Anterior cingulate cortex (tissue), 58 donors: ENCODE measurements at places on chromosomes 7 and 10.
A peak's percentile ranks its signal among the peaks of the same experiment; 100 is the strongest.

DNA sequence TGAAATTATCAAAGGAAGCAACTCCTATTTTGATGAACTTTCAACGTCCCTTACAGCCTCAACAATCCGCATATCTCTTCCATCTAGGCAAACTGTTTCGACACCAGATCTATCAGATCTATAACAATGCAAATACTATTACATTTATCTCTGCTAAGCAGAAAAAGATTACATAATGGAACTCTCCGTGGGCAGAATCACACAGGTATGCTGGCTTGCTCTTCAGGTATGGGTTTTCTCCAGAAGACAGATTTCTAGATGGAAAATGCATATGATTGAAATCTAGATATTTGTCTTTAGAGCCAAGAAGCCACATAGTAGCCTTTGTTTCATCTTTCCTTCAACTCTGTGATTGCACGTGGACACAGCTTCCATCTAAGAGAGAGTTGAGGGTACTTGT, 38.6 kb downstream of the ADAM12 start:
- no peak for DNase-seq

GRCh38 chr7:84999450-84999849, 187.4 kb downstream of the SEMA3D start:
- no peak for DNase-seq

- no peak for DNase-seq
Observed at GRCh38 chr7:31981874-31982390, 88.3 kb downstream of the PDE1C start.

GRCh38 chr10:52454491-52454890, 140.4 kb downstream of the DKK1 start:
- no peak for DNase-seq

GRCh38 chr7:38927751-38928150, 18.8 kb upstream of the VPS41 start:
- DNase-seq, result no peak

- DNase-seq, result no peak
Observed at GRCh38 chr7:105086850-105087249, 72.8 kb downstream of the KMT2E start.

GRCh38 chr7:7210475-7211237, 28.3 kb downstream of the C1GALT1 start:
- DNase-seq, result no peak

- DNase-seq, result peak; percentile 92
Observed at GRCh38 chr7:20329389-20330238, 1.1 kb upstream of the ITGB8 start.

DNA sequence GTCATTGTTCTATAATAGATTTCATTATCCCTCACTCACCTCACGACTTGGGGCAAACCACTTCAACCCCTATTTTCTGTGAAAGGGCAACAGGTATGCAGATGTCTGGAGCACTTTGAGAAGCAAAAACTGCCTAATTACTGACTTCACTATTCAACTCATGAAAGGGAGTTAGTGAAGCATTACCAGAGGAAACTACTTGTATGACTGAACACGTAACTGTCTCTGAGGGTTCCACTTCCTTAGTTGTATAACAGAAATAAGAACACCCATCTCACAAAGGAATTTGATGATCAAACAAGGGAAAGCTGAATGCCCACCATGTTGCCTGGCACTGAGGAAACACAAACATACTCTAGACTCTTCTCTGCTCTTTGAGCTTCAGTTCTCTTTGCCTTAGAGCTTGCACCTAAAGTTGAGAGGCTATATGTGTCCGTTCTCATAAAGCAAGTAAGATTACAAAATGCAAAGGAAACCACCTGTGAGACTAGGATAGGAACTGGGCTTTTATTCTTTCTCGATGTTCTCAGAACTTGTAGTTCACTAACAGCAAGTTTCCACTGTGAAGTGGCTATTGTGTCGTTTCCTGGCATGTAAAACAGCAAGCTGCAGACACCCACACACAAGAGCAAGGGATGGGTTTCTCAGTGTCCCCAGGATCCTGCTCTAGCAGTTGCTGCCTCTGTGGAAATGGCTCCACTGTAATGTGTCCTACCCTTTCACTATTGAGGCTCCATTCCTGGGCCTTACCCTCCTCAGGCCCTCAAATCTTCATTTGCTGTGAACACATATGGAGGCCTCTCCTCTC, 2.6 kb downstream of the TMEM243 start:
- no peak for DNase-seq

DNA sequence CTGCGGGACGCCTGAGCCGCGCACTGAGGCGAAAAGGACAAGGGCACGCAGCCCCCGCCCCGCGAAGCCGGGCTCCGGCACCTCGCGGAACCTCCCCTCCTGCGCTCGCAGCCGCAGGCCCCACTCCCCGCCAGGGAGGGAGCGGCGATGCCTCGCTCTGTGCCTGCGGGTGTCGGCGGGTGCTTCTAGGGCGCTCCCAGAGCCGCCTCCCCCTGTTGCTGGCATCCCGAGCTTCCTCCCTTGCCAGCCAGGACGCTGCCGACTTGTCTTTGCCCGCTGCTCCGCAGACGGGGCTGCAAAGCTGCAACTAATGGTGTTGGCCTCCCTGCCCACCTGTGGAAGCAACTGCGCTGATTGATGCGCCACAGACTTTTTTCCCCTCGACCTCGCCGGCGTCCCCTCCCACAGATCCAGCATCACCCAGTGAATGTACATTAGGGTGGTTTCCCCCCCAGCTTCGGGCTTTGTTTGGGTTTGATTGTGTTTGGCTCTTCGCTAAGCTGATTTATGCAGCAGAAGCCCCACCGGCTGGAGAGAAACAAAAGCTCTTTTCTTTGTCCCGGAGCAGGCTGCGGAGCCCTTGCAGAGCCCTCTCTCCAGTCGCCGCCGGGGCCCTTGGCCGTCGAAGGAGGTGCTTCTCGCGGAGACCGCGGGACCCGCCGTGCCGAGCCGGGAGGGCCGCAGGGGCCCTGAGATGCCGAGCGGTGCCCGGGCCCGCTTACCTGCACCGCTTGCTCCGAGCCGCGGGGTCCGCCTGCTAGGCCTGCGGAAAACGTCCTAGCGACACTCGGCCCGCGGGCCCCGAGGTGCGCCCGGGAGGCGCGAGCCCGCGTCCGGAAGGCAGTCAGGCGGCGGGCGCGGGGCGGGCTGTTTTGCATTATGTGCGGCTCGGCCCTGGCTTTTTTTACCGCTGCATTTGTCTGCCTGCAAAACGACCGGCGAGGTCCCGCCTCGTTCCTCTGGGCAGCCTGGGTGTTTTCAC, 519 bp downstream of the ITGB8 start:
- peak; percentile 58 for DNase-seq

GRCh38 chr7:106057962-106058927, 53.9 kb downstream of the SYPL1 start:
- DNase-seq, result peak; percentile 72

GRCh38 chr7:136938476-136938875, 70.0 kb downstream of the CHRM2 start:
- DNase-seq, result no peak

- no peak for DNase-seq
Observed at GRCh38 chr10:109765838-109766237, 157.5 kb downstream of the XPNPEP1 start.

DNA sequence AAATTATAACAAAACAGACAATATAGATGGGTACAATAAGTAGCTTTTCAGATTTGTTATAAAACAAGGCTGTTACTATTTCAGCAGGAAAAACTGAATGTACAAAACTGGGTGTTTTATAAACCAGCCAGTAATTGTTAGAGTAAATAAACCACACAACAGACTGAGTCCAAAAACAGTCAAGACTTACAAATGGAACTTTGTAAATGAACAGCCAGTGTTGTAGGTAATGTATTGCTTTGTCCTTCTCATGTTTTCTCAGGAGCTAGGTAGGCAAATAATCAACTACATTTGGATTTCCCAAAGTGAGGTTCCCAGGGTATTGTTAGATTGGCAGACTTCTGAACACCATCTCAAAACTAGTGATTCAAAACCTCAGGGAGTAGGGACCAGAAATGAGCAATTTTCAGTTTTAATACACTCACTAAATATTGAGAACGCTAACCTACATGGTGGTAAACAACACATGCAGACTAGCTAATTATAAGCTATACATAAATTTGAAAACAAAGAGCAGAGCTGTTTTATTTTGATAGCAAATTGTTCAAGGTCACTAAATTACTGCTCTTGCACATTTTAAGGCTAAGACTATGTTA, 36.2 kb downstream of the HERPUD2 start:
- DNase-seq, result no peak

DNA sequence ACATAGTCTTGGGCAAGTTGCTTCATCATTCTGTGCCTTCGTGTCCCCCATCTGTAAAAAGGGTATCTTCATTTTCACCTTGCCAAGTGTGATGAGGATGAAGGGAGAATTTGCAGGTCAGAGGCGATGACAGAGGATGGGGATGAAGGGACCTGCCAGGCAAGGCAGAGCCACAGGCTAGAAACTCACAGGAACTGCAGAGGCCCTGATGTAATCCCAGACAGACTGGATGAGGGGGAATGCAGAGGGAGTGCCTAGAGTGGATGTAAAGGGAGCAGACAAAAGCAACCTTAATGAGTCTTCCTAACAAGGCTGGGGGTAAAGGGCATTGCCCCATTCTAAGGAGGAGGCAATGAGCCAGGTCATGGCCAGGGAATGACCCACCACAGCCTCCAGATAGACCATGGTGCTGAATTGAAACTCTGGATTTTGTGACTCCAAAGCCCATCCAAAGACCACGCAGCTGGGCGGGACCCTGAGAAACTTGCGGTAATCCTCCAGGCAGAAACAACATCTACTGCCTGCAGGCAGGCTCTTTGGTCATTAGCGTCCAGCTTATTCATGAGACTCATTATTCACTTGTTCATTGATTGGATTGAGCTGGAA, 1.9 kb downstream of the ANTXRL start:
- no peak for DNase-seq

DNA sequence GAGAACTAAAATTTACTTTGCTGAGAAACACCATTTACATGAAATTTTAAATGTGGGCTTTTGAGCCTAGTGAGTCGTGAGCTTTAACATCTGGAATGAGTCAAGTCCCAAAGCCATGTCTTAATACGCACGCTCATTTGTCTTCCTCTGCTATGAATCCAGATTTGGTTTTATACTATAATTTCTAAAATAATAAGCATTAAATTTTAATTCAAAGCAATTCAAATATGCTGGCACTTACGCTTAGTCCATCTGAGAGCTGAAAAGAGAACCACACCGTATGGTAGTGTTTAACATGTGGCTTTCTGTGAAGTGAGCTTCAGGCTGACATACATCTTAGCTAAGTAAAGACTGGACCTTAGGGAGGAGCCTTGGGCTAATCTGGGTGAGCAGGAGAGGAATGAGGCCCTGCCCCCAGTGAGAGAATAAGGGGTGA, 52.2 kb downstream of the CUBN start:
- DNase-seq, result no peak

- DNase-seq, result no peak
Observed at GRCh38 chr10:53075469-53075868, 302.9 kb upstream of the MBL2 start.

GRCh38 chr10:45441239-45442190, 67.5 kb downstream of the ALOX5 start:
- no peak for DNase-seq

DNA sequence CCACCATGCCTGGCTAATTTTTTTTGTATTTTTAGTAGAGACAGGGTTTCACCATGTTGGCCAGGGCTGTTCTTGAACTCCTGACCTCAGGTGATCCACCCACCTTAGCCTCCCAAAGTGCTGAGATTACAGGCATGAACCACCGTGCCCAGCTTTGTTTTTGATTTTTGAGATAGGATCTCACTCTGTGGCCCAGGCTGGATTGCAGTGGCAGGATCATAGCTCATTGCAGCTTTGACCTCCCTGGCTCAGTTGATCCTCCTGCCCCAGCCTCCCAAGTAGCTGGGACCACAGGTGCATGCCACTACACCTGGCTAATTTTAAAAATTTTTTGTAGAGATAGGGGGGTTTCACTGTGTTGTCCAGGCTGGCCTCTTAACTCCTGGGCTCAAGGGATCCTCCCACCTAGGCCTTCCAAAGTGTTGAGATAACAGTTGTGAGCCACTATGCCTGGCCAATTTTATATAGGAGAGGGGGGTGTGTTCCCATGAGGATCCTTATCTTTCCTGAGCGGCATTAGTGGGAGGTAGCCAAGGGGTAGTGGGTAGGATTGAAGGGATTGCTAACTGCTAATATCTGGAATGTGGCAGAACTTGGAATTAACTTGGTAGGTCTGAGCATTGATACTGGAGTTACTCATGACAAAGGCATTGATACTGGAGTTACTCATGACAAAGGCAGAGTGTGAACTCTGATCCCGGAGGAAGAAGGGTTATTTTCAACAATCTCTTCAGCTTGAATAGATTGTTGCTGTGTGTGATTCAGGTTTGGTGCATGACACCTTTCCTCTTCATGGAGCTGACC, 1.0 kb upstream of the NOLC1 start:
- DNase-seq, result no peak

DNA sequence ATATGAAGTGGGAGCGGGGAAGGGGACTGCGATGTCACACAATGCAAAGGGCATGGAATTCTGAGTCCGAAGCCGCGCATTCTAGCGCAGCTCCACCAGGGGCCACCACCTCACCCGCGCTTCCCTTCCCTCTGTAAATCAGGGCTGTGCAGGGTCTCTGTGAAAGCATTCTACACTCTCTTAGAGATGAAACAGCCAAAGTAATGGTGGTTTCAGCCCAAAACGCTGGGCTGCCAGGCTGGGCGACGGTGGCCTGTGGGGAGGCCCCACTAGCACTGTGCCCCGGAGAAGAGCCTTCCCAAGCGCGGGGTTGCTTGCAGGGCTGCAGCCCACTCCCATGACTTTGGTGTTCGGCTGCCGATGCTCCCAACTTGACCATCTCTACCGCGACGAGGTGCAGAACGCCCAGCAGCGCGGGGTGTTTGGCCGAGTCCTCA, 11.4 kb downstream of the ATG9B start:
- no peak for DNase-seq

DNA sequence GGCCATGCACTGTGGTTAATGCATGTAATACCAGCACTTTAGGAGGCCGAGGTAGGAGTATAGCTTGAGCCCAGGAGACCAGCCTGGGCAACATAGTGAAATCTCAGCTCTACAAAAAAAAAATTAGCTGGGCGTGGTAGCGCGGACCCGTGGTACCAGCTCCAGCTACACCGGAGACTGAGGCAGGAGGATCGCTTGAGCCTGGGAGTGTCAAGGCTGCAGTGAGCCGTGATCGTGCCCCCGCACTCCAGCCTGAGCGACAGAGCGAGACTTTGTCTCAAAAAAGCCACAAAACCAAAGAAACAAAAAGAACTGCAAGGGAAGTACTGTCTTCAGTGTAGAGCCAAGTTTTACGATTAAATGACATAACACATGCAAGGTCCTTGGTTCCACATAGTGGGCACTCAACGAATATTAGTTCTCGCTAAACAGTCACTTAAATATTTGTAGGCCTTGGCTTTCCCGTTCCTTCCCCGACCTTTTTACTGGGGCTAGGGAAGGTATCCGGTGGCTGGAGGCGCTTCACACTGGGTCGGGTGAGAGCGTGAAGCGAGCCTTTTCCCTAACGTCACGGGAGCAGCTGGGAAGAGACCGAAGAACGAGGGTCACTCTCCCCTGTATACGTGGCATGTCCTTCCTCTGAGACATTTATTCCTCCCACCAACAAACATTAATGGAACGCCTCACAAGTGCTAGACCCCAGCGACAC, 993 bp upstream of the SND1 start:
- DNase-seq, result no peak

GRCh38 chr7:50697748-50698147, 84.9 kb downstream of the GRB10 start:
- DNase-seq, result no peak
